ENCODE measurements at places on chromosomes 5 and 9.

DNA sequence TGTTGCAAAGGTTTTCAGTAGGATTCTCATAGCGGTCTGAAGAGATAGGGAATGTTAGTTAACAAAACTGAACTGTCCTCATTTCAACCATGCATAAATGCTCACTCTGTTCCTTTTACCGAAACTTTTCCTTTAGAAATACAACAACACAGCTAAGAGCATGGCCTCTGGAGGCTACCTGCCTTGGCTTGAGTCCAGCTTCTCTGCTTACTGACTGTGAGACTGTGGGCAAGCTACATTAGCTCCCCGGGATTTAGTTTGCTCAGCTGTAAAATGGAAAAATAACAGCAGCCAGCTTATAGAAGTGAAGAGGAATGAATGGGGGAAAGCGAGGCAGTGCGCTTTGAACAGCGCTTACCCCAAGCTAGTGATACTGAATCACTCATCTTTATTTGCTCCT lies 507.9 kb upstream of the DAP start:
- DNase-seq = no peak

GRCh38 chr9:113348437-113348836 lies 904 bp upstream of the BSPRY start:
- no peak for DNase-seq

DNA sequence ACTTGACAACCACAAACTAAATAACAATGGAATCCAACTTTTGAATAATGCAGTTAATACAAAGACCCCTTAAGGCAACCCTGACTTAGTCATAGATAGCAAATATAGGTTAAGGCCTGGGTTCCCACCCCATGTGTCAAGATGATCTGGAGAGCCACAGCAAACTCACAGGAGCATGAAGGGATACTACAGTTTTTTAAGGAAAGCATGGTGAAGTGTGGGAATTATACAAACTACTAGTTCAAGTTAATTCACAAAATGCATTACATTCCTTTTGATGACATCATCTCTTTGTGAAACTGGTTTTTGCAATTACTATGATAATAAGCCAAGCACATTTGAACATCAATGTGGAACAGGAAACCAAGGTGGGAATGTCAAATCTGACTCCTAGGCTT lies 50.6 kb downstream of the LHFPL2 start:
- peak; percentile 82 for DNase-seq

DNA sequence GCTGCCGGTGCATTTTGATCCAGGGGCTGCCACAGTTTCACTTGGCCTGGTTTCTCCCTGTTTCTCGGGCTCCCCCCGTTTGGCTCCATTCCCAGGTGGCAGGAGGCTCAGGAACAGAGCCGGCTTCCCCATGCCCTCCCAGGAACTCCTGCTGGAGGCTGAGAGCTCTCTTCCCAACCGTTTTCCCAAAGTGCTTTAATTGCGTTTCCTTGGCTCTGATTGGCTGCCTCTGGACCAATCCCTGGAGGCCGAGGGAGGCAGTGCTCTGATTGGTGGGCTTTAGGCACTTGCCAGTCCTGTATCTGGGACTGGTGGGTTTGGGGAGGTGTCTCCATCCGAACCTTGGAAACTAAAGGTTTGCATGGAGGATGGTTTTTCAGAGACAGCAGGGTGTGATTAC lies 4.9 kb downstream of the TSPAN17 start:
- peak; percentile 41 for DNase-seq

DNA sequence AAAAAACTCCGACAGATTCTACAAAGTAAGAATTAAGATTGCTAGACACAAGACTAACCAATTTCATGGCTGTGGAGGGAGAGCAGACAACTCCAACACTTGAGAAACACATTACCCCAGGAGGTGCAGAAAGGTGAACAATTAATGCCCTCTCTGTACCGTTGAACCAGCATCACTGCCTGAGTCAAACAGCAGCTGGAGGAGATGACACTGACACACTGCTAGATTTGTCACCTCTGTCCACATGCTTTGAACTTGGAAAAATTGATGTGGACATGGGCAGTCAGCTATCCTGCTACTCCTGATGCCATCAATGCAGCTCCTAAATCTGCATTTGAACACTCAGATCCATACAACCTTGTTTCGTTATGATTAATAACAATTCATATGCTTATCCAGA lies 51.7 kb downstream of the GPBP1 start:
- DNase-seq = no peak

GRCh38 chr5:41924526-41924871 lies 582 bp upstream of the FBXO4 start:
- DNase-seq = no peak

DNA sequence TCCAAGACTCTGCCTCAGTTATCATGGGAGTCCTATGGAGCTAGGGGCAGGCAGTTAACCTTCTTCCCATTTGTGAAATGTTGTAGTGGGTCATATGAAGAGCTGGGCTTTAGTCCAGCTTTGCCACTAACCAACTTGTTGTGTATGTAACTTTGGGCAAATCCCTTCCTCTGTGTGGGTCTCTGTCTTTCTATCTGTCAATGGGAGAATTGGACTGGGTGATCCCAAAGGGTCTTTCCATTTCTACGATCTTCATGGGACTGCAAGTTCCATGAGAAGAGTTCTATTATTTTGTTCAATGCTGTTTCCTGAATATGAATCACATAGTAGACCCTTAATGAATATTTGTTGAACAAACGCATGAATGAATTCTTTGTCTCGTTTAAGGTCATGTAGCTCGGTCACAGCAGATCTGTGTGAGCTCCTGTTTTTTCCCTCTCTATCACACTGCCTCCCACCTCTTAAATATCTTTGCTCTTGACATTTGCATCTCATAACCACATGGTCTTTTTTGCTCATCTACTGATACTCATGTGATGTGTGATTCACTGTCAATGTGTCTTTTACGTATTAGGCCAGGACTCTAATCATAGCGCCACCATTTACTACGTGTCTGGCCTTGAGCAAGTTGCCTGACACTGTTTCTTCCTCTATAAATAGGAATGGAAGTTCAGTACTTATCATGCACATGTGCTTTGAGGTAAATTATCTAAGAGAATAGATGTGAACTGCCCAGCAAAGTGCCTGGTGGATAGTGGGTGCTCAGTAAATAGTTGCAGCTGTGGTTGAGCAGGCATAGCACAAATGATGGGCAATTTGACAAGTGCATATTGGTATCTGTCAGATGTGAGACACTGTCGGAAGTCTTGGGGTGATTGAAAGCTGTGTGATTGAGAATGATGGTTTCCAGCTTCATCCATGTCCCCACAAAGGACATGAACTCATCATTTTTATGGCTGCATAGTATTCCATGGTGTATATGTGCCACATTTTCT lies 37.4 kb downstream of the PTTG1 start:
- DNase-seq = no peak

DNA sequence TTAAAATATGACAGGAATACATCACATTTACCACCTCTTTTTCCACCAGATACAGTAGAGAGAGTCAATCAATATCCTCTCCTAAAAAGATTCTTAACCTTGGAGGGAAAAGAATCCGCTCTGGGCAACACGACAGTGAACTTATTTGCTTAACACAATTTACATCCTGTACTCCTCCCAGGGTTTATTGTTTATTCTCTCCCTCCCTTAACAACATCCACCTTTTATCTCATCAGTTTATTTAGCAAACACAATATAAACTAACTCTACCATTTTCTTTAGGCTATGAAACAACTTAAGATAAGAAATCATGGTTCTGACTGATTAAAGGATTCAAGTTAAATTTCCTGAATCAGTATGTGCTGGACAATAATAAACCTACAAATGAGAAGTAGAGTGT lies 50.9 kb downstream of the CERT1 start:
- DNase-seq = no peak

GRCh38 chr5:174715804-174716203 lies 8.6 kb upstream of the MSX2 start:
- no peak for DNase-seq

DNA sequence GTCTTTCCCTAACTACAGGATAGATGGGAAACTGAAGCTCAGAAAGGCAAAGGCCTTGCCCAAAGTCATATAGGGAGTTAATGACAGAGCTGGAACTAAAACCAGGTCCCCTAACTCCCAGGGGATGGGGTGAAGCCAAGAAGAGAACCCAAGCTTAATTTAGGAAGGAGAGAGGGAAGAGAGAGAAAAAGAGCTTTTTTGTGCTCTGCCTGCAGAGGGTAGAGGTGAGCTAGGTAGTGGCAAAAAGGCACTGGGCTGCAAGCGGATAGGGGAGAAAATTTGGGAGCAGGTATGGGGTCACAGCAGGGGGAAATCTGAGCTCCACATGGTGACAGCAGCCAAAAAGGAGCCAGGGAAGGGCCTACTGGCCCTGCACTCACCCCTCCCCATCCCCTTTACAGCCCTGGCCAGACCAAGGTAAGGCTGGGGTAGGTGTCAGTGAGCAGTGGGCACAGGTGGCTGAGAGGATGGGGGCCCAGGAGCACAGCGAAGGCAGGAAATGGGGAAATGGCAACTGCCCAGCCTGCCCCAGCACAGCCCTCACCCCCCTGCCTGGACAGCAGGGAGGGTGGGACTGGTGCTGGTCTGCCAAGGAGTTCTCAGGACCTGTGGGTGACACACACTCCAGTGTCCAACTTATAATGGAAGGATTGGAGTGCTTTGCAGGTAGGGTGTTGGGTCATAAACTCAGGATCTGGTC lies 3.3 kb downstream of the ENHO start:
- no peak for DNase-seq

DNA sequence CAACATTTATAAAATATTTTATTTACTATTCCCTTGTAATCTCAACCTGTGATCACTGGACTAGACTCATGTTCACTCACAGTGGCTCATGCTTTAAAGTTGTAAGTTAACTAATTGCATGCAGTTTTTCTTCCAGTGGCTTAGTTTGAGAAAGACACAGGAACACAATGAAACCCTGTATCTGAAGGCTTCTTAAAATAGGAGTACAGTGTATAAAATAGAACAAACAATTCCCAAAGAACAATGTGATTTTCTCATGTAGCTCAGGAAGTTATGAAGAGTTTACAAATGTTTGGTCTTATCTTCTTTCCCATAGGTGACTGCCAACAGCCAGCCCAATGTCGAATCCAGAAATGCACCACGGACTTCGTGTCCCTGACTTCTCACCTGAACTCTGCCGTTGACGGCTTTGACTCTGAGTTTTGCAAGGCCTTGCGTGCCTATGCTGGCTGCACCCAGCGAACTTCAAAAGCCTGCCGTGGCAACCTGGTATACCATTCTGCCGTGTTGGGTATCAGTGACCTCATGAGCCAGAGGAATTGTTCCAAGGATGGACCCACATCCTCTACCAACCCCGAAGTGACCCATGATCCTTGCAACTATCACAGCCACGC lies 5.9 kb downstream of the RGMB start:
- no peak for DNase-seq

DNA sequence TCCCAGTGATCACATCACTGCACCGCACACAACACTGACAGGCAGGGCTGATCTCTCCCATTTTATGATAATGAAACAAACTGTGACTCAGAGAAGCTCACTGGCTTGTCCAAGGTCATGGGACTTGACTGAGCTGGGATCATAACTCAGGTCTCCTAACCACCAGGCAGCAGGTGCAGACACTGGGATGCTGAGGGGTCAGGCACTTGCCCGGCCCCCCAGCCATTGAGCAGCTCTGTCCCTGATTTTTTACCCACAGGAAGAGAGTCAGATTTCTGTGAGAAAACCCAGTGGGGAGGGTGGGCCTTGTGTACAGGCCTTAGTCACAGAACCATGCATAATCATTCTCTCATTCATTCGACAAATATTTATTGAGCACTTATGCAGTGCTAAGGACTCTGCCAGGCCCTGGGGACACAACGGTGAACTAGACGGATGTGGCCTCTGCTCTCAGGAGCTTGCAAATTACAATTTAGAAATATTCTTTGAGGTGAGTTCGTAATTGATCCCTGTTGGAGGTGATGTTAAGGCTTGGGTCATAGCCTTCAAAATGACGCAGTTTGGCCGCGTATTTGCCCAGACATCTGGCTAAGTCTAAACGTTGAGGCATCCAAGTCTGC lies 54.5 kb upstream of the TGFBR1 start:
- peak; percentile 75 for DNase-seq

DNA sequence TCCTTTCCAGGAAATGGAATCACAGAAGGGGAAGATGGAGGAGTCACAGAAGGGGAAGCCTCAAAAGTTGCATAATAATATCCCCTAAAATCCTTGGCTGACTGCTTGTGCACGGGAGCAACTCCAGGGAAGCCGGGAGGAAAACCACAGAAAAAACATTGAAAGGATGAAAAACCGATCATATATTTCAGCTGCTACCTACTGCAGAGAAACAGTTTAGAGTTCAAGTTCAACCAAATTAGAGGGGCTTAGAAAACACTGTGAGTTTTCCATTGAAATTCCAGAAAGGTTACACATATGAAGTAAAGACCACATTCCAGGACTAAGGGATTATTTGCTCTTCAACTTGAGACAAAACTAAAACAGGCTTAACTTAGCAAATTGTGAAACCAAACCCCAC lies 37.6 kb upstream of the MTAP start:
- DNase-seq = peak; percentile 36

DNA sequence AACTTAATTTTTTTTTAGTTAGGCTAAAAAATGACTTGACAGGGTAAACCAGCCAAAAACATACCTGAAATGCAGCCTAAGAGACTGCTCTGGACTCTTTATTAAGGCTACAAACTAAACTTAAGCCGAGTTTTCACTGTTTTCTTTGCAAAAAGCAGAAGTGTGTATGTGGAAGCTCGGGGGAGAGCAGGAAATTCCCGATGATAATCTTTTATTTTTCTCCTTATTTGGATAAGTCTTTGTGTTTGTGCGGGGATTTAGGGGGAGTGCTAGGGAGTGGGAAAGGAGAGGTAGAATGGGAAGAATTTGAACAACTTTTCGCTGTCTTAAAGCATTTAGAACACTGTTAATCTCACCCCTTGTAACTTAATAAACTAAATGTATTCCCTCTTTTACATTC lies 30.7 kb upstream of the GPR21 start:
- peak; percentile 66 for DNase-seq

DNA sequence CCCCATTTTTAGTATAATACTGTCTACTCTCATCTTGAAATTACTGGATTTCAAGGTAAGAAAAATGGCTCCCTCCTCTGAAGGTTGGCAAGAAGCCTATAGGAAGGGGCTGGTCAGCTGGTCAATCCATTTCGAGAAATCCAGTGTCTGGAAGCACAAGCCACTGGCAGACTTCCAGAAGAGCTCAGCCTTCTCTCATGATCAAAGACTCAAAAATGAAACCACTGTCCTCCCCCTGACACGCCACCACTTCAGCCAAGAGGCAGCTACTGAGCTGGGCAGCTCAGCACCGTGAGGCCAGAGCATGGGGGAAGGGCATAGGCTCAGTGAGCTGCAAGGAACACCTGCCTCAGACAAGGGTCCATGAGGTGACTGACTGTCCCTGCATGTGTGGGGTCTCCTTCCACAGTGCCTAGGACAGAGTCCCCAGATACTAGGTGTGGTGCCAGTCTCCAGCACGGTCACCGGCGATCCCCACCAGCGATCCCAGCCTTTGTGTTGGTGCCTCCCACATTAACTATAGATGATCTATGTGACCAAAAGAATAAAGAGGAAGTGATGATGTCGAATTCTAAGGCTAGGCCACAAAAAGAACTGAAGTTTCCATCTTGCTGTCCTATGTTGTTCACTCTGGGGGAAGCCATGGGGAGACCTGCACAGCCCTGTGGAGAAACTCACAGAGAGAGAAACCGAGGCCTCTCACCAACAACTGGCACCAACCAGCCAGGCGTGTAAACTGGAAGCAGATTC lies 100.1 kb upstream of the LRRTM2 start:
- DNase-seq = peak; percentile 85

All from EH (cell line).